ENCODE measurements at places on chromosomes 4 and X.

DNA sequence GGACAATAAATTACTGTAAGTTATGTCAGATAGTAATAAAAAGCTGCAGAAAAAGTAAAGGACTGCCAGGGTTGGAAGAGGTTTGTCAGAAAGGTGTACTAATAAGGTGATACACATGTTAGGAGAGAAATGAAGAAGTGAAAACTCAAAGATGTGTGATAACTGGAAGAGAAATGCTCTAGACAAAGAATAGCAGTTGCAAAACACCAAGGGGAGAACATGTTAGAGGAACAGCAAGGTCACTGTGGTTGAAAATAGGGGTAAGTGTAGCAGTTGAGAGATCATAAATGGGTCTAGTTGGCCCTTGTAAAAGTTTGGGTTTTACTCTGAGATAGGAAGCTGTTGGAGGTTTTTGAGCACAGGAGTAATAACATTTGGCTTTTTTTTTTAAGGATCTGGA is 46.9 kb downstream of the HSPA4L start:
- DNase-seq = no peak

GRCh38 chr4:21802406-21802805 is 146.2 kb downstream of the KCNIP4 start:
- DNase-seq = no peak

- no peak for DNase-seq
Measured at GRCh38 chr4:2791518-2792395, 1.1 kb upstream of the SH3BP2 start.

GRCh38 chrX:11967986-11968869 is 170.0 kb upstream of the FRMPD4 start:
- DNase-seq = no peak

GRCh38 chrX:109619771-109620170 is 5.2 kb downstream of the KCNE5 start:
- DNase-seq = no peak

- DNase-seq = no peak
Measured at GRCh38 chrX:13793897-13794296, 23.0 kb downstream of the GPM6B start.

DNA sequence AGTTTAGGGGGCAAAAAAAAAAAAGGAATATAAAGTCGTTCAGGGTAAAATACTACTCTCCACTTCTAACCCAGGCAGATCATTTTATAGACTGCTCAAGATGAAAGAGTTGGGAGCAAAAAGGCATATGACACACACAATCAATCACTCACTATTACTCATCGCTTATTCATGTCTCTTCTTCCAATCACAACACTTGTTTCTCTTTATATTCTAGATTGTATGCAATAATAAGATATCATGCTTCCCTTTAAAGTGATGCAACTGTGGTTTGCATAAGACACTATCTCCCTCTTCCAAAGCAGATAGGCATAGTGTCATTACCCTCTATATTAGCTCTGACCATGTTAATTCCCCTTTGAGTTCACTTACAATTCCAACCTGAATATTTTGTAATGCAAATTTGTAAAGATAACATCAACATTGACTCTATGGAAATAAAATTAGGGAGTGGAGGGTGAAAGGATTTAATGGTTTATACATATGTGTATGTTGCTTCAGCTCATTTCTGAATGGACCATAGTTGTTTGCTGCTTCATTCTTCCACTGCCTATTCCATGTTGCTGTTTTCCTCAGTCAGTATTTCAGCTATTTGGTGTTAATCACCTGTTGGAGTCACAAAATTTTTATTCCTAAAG is 154.9 kb upstream of the EPHA5 start:
- DNase-seq = no peak

DNA sequence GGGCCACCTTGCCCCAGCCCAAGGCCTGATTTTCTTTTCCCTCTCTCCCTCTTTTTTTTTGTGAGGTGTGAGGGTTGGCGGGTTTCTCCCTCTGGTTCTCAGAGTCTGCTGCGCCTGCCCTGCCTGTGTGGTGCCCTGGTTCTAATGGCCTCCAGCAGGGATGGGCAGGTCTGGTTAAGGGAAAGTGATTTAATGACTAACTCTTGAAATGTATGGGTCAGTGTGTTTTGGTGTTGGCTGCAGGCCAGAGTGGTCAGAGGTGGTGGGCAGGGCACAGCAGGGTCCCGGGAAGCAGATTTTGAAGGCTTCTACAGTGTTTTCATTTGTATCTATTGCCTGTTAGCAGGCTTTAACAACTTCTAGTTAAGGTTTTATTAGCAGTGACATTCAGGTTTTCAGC is 39.0 kb downstream of the JADE1 start:
- DNase-seq = no peak

All from RWPE2 (cell line).